ENCODE measurements at places on chromosomes 1 and 21. TPM values are rescaled to one million over a fixed set of nuclear protein-coding genes. Genes with fewer than 3 reads are reported as not detected.

FAM151A gene
- total RNA-seq = not detected

TSSK3 gene
- not detected for total RNA-seq

VSIG8 gene
- total RNA-seq = 0.10 TPM

DONSON gene
- 7.5 TPM for total RNA-seq

LMO4 gene
- 15.2 TPM for total RNA-seq
